Spinal cord (tissue), 10 donors: ENCODE measurements at places on chromosomes 11 and 22.

DNA sequence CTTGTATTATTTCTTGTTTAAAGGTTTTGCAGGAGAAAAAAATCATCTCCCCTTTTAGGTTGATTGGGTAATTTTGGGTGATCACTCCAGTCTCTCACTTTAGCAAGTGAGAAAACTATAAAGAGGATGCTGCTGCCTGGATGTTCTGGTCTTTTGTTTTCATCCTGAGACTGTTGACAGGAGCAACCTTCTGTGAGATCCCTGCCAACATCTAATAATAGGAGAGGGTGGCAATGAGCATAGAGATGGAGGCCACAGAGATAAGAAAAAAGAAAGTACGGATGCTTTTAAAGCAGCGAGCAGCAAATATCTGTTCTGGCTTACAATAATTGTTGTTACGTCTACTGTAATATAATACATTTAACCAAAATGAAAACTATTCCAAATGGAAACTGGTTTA, 293.6 kb upstream of the MTNR1B start:
- no peak for DNase-seq

DNA sequence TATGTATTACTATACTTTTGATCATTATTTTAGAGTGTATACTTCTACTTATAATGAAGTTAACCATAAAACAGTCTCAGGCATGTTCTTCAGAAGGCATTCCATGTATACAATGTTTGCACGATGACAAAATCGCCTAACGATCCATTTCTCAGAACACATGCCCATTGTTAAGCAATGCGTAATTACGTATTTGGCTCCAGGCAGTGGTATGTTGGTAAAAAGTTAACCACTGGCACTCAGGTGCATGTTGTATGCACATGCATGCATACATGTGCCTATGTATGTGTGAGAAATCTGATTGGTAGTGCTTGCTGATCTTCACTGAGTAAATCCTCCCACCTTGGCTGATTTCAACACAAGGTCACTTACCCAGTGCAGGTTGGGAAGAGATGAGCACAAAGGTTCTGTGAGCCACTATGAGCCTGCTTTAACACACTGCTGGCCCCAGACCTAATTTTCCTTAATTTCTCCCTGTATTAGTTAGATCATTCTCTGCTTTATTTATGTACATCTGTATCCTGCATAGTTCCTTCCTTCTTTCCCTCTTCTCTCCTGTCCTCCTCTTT, 164.6 kb downstream of the ARHGAP42 start:
- DNase-seq, result no peak

GRCh38 chr11:120689596-120690275, 178.2 kb downstream of the GRIK4 start:
- DNase-seq, result no peak

DNA sequence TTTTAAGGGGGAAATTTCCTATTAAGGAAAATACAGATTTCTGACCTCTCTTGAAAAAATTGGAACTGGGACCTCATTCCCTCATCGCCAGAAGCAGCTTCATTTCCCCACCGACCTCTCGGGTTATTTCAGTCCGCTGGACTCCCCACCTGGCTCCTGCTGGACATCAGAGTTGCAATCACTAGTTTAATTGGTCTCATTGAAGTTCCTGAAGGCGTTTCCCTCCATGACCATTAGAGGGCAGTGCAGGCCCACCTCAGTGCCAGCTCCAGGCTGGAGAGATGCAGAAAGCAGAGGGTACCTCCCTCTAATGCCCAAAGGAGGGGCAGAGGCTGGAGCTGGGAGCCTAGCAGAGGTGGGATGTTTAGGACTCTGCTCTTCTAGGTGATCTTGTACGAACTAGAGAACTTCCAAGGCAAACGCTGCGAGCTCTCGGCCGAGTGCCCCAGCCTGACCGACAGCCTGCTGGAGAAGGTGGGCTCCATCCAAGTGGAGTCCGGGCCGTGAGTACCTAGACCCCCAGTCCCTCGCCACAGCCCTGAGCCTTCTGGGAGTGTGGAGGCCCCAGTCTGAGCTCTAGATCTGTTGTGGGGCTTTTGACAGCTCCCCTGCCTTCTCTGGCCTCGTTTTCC, 2.7 kb downstream of the CRYBB3 start:
- peak; percentile 62 for DNase-seq

GRCh38 chr11:67640021-67640757, 626 bp upstream of the TBX10 start:
- no peak for DNase-seq

DNA sequence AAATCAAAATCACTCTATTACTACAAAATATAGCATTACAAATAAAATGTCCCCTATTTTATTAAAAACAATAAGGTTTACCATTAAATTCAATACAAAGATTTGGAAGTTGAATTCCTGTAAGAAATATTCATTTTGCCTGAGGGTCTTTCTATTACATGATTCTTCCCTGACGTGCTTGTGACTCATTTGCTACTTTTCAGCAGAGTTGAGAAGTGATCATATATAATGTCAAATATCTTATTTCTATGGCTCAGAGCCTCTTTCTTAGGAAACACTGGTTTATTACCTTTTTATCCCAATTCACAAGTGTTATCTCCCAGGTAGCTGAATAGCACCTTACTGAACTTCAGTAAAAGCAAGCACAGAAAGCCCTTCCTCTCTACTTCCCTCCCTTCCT, 65.2 kb upstream of the CNTN5 start:
- no peak for DNase-seq

GRCh38 chr11:12496181-12497025, 119.0 kb downstream of the PARVA start:
- DNase-seq, result no peak
